Pulmonary artery endothelial cell (primary cell): ENCODE measurements at places on chromosomes 2 and 18. TPM values are rescaled to one million over a fixed set of nuclear protein-coding genes. Genes with fewer than 3 reads are reported as not detected.

UGT1A3 gene
- total RNA-seq = not detected in 2 replicates

RAMP1 gene
- total RNA-seq = not detected in 2 replicates

PRKCE gene
- 23.1 and 26.4 TPM in 2 replicates for total RNA-seq

GPR45 gene
- not detected in 2 replicates for total RNA-seq

SULT6B1 gene
- not detected in 2 replicates for total RNA-seq

SLC23A3 gene
- total RNA-seq = 0.59 and 2.2 TPM in 2 replicates

SETBP1 gene
- total RNA-seq = 3.7 and 4.0 TPM in 2 replicates

GAD1 gene
- total RNA-seq = 0.13 and 0.14 TPM in 2 replicates

IL18RAP gene
- under 0.01 TPM in 1 of 2 replicates, not detected in the other for total RNA-seq

HOXD4 gene
- total RNA-seq = not detected in 2 replicates

VAMP8 gene
- 14.6 and 19.2 TPM in 2 replicates for total RNA-seq

SGO2 gene
- 7.0 and 18.2 TPM in 2 replicates for total RNA-seq

IL1RL1 gene
- 108 and 144 TPM in 2 replicates for total RNA-seq

FIGN gene
- total RNA-seq = 0.99 and 1.4 TPM in 2 replicates

DUSP2 gene
- total RNA-seq = 0.42 and 0.53 TPM in 2 replicates

UCN gene
- 0.20 and 0.39 TPM in 2 replicates for total RNA-seq

RBFA gene
- 34.9 and 48.2 TPM in 2 replicates for total RNA-seq

CD226 gene
- total RNA-seq = 0.04 and 0.13 TPM in 2 replicates

LOXL3 gene
- total RNA-seq = 1.2 and 1.8 TPM in 2 replicates

TDRD15 gene
- total RNA-seq = not detected in 2 replicates

HMSD gene
- total RNA-seq = 0.07 TPM in 1 of 2 replicates, not detected in the other

LIMS3 gene
- total RNA-seq = 3.3 and 7.3 TPM in 2 replicates

HOXD11 gene
- total RNA-seq = not detected in 2 replicates

SYT4 gene
- total RNA-seq = not detected in 2 replicates

TUBA3E gene
- total RNA-seq = not detected in 2 replicates

KCNE4 gene
- total RNA-seq = not detected in 2 replicates

MAL gene
- not detected in 2 replicates for total RNA-seq

LIMS4 gene
- 11.1 and 12.4 TPM in 2 replicates for total RNA-seq

RAD51AP2 gene
- not detected in 2 replicates for total RNA-seq

FNDC4 gene
- total RNA-seq = 35.0 and 47.0 TPM in 2 replicates

TRABD2A gene
- 0.59 and 0.92 TPM in 2 replicates for total RNA-seq
